ENCODE measurements at places on chromosomes 6 and 20. TPM values are rescaled to one million over a fixed set of nuclear protein-coding genes. Genes with fewer than 3 reads are reported as not detected.

The TREML1 gene
- total RNA-seq, result not detected

The ADAM33 gene
- total RNA-seq, result not detected

The MUC21 gene
- not detected for total RNA-seq

The DEFB113 gene
- total RNA-seq, result not detected

The KHDC1L gene
- total RNA-seq, result not detected

The SPATA25 gene
- total RNA-seq, result 2.9 TPM

The PCSK2 gene
- total RNA-seq, result not detected

The ABHD16B gene
- not detected for total RNA-seq

The RRAGD gene
- total RNA-seq, result 2.7 TPM

The CLVS2 gene
- total RNA-seq, result not detected

DNA sequence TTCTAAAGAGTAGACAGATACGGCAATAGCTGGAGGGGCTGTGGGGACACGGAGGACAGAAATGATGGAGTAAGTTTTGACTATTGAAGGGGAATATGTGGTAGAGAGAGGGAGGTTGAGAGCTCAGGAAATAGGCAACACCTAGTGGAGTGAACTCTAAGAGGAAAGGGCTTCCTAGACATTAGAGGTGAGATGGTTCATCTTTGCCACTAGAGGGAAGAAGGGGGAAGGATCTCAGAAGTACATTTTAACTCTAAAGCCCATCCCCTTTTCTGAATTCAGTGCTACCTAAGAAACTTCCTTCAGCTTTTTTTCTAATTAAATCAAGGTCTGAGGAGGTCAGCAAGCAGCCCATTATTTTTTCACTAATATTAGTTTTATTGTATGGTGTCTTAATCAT, 689.4 kb upstream of the MAP3K7 start:
- no peak overlapping the region for H3K27ac ChIP-seq
- no peak overlapping the region for H3K4me3 ChIP-seq
- no peak for DNase-seq
- no peaks in the 10 kb centered on the region for H3K4me1 ChIP-seq

- H3K4me3 ChIP-seq, result no peak overlapping the region
- H3K27me3 ChIP-seq, result peaks cover 12% of the 10 kb centered on the region
- peaks cover 44% of the 10 kb centered on the region for H3K36me3 ChIP-seq
- peaks cover 16% of the 10 kb centered on the region for H3K4me1 ChIP-seq
These were observed 3.5 kb downstream of the GNMT start for GRCh38 chr6:42963855-42964605.

DNA sequence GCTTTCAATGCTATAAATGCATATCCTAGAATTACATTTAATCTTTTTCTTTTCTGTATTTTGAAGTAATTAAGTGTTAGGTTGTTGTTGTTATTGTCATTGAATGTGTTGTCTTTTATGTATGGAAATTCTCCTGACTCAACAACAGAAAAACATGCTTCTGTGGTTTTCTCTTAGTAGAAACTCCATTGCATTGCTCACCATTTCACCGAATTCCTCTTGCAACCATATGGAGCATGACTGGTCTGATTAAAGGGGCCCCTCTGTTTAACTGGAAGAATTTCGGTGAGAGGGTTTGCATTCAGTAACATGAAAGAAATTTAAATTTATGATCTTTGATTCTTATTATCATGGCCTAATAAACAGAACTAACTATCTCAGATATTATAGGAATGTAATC, 454.3 kb upstream of the JARID2 start:
- H3K4me3 ChIP-seq, result no peak overlapping the region
- H3K36me3 ChIP-seq, result no peaks in the 10 kb centered on the region
- H3K4me1 ChIP-seq, result peaks cover 3% of the 10 kb centered on the region
- no peak overlapping the region for H3K27ac ChIP-seq

DNA sequence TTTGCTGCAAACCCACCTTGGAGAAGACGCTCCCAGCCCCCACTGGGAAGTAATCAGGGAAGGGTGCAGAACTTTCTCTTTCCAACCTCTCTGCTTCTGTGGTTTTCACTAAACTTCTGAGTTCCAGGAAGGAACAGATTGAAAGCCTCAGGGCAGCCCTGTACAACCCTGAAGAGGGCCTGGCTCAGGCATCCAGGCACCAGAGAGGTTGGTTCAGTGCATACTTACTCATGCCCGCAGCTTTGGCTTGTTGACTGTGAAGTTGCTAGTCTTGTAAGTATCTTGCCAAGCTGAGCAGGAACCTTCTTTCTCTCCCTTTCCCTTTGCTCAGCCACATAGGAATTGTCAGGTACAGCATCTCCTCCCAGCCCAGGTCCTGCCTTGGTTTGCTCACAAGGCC, 272.2 kb upstream of the FOXQ1 start:
- DNase-seq, result no peak
- H3K27ac ChIP-seq, result no peak overlapping the region
- H3K4me3 ChIP-seq, result no peak overlapping the region
- H3K27me3 ChIP-seq, result no peaks in the 10 kb centered on the region
- H3K36me3 ChIP-seq, result no peaks in the 10 kb centered on the region

- H3K27me3 ChIP-seq, result no peaks in the 10 kb centered on the region
- peaks cover 62% of the 10 kb centered on the region for H3K4me1 ChIP-seq
- H3K36me3 ChIP-seq, result no peaks in the 10 kb centered on the region
These were observed 156.3 kb downstream of the SCML4 start for GRCh38 chr6:107667790-107668189.

- no peak overlapping the region for H3K4me3 ChIP-seq
- H3K36me3 ChIP-seq, result no peaks in the 10 kb centered on the region
- no peaks in the 10 kb centered on the region for H3K4me1 ChIP-seq
- DNase-seq, result no peak
- no peaks in the 10 kb centered on the region for H3K27me3 ChIP-seq
- H3K27ac ChIP-seq, result no peak overlapping the region
These were observed 7.7 kb upstream of the SEC63 start for GRCh38 chr6:107965746-107966145.

DNA sequence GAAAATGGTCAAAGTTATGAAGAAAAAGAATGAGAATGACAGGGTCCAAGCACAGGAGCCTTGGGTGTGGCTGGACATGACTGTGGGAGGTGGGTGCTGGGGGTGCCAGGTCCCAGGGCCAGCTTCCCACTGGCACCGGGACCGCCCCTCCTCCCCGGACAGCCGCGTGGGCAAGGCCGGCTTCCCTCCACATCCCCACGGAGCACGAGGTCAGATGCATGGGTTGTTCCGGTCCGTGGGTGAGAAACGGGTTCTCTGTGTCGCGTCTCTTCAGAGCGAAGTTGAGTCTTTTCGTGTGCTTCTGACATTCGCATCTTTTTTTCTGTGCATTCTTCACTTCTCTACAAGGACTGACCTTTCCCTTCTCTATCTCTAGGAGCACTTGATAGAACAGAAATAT, 30.1 kb downstream of the KIF25 start:
- H3K36me3 ChIP-seq, result no peaks in the 10 kb centered on the region
- no peak overlapping the region for H3K27ac ChIP-seq
- no peak overlapping the region for H3K4me3 ChIP-seq

DNA sequence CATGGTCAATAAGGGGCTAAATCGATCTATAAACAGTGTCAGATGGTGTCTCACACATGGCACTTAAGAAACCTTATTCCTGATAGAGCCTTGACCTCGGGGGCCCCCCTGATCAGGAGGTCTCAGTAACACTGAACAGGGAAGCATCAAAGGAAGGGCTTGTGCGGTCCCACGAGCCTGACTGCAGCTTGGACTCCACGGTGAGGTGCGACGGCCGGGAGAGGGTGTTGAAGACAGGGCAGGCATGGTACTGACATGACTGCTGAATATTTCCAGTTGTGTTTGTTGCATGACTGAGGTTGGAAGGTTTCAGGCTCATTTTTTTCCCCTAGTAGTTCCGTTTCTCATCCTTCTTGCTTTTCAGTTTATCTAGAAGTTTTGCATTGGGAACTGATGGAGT, 107.1 kb upstream of the JAG1 start:
- no peaks in the 10 kb centered on the region for H3K36me3 ChIP-seq
- H3K4me1 ChIP-seq, result no peaks in the 10 kb centered on the region
- no peak overlapping the region for H3K4me3 ChIP-seq
- DNase-seq, result no peak
- H3K27me3 ChIP-seq, result no peaks in the 10 kb centered on the region

DNA sequence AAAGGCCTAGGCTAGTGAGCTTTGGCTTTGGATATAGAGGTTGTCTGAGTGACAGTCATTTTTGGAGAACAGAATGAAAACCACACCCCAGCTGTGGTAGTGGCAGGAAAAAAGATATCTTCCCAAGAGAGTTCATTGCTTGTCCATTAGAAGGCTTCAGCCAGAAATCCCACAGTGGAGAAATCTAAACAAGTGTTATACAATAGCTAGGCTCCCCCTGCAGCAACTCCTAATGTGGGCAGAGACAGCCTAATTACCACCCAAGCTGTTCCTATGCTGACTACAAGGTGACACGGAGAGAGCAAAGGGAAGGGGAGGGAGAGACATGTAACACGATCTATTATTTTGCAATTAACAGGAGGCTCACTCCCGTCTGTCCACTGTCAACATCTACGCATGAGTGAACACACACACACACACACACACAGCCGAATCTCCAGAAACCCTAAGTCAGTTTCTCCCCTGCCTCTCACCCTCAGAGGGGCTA, 147.5 kb upstream of the TCF21 start:
- H3K4me1 ChIP-seq, result no peaks in the 10 kb centered on the region
- H3K36me3 ChIP-seq, result no peaks in the 10 kb centered on the region
- no peak for DNase-seq
- H3K27me3 ChIP-seq, result no peaks in the 10 kb centered on the region

DNA sequence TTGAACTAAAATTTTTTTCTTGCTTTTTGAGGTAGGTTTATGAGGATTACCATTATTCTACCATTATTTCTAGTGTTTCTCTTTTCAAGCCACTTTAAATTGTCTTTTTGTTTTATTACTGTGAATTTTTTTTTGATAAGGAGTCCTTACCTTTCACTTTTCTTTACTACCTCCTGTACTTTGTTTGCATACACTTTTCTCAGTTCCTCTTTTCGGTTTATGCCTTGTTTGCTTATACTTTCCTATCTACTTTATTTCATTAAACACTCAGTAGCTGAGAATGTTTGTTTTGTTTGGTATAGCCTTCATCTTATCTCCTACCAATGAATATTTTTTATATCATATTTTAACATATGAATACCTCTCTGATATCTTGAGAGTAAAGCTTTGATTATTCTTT, 147.9 kb downstream of the TFAP2B start:
- no peak overlapping the region for H3K4me3 ChIP-seq
- H3K27me3 ChIP-seq, result no peaks in the 10 kb centered on the region
- no peaks in the 10 kb centered on the region for H3K36me3 ChIP-seq
- H3K27ac ChIP-seq, result no peak overlapping the region
- H3K4me1 ChIP-seq, result peaks cover 25% of the 10 kb centered on the region
- DNase-seq, result peak; percentile 43

GRCh38 chr20:17634661-17635331, 47.2 kb downstream of the RRBP1 start:
- H3K27me3 ChIP-seq, result no peaks in the 10 kb centered on the region
- H3K36me3 ChIP-seq, result peaks cover 38% of the 10 kb centered on the region
- peaks cover 7% of the 10 kb centered on the region for H3K4me1 ChIP-seq
- no peak overlapping the region for H3K4me3 ChIP-seq
- peak; percentile 54 for DNase-seq

- no peak overlapping the region for H3K4me3 ChIP-seq
- H3K36me3 ChIP-seq, result no peaks in the 10 kb centered on the region
- H3K4me1 ChIP-seq, result peaks cover 54% of the 10 kb centered on the region
- no peak overlapping the region for H3K27ac ChIP-seq
- H3K27me3 ChIP-seq, result no peaks in the 10 kb centered on the region
- peak; percentile 12 for DNase-seq
These were observed 1.1 kb downstream of the TBXT start for GRCh38 chr6:166166314-166167257.

DNA sequence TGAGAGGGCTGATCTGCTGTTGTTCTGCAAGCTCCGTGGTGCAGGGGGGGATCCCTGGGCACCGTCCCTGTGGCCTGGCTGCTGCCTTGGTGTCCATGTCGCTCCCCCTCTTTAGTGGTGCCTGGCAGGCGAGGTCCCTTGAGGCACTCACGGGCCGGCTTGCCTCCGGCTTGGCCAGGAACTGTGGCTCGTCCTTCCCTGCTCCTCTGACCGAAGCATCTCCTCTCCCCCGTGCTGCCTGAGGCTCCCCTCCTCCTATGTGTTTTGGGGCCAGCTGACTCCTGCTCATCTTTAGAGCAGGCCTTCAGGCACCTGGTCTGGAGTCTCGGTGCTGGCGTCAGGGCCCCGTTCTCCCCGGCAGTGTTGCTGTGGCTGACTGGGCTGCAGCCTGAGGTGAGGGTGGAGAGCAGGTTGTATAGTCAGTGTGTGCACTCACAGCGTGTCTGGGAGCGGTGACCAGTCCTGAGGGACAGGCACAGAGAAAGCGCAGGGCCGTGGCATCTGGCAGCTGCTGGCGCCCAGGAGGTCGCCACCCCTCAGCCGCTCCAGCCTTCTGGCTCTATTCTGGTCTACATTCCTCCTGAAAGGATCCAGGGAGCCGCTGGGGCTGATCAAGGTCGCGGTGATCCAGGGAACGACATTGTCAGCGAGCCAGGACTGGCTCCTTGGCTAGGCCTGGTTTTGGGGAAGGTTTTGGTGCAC, 43.7 kb downstream of the PYGB start:
- no peak for DNase-seq
- no peaks in the 10 kb centered on the region for H3K36me3 ChIP-seq
- no peak overlapping the region for H3K4me3 ChIP-seq
- H3K27ac ChIP-seq, result no peak overlapping the region

DNA sequence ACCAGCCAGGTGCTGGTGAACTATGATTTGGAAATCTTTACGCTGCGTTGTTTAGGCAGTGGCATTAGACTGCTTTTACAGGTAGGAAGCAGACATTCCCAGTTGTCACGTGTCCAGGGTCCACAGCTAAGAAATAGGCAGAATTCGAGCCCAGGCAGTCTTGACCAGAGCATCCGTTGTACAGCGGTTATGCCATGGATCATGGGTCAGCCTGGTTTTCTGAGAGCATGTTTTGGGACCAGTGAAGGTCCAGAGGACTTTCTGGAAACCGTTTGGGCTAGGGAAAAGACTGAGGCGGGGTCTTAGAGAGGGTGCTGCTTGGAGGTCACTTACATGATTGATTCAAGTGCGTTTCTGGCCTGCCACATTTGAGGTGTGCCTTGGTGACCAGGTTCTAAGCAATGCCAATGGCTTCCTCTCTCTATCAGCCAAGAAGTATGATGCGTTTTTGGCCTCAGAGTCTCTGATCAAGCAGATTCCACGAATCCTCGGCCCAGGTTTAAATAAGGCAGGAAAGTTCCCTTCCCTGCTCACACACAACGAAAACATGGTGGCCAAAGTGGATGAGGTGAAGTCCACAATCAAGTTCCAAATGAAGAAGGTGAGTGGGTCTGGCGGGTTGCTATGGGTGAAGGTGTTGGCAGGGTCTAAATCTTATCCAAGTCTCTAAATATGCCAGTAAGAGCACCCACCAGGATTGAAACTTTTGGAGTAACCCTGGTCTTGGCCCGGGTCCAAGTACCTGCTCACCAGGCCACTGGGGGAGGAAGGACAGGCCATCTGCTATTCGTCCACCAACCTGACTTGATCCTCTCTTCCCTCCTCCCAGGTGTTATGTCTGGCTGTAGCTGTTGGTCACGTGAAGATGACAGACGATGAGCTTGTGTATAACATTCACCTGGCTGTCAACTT, 1.8 kb downstream of the RPL10A start:
- H3K27me3 ChIP-seq, result no peaks in the 10 kb centered on the region
- H3K4me3 ChIP-seq, result peak overlapping the region; percentile 95
- H3K4me1 ChIP-seq, result peaks cover 19% of the 10 kb centered on the region
- peaks cover 50% of the 10 kb centered on the region for H3K36me3 ChIP-seq

GRCh38 chr20:52744441-52744840, 227.7 kb upstream of the TSHZ2 start:
- H3K27me3 ChIP-seq, result no peaks in the 10 kb centered on the region
- no peak overlapping the region for H3K4me3 ChIP-seq
- H3K4me1 ChIP-seq, result no peaks in the 10 kb centered on the region
- no peak for DNase-seq
- no peak overlapping the region for H3K27ac ChIP-seq

- peak overlapping the region; percentile 21 for H3K4me3 ChIP-seq
- DNase-seq, result peak; percentile 74
- no peaks in the 10 kb centered on the region for H3K36me3 ChIP-seq
- no peak overlapping the region for H3K27ac ChIP-seq
These were observed 5.8 kb downstream of the C6orf132 start for GRCh38 chr6:42136508-42137193.
